GM23338 (cell line): ENCODE measurements at places on chromosomes 6 and 20. TPM values are rescaled to one million over a fixed set of nuclear protein-coding genes. Genes with fewer than 3 reads are reported as not detected.

DNA sequence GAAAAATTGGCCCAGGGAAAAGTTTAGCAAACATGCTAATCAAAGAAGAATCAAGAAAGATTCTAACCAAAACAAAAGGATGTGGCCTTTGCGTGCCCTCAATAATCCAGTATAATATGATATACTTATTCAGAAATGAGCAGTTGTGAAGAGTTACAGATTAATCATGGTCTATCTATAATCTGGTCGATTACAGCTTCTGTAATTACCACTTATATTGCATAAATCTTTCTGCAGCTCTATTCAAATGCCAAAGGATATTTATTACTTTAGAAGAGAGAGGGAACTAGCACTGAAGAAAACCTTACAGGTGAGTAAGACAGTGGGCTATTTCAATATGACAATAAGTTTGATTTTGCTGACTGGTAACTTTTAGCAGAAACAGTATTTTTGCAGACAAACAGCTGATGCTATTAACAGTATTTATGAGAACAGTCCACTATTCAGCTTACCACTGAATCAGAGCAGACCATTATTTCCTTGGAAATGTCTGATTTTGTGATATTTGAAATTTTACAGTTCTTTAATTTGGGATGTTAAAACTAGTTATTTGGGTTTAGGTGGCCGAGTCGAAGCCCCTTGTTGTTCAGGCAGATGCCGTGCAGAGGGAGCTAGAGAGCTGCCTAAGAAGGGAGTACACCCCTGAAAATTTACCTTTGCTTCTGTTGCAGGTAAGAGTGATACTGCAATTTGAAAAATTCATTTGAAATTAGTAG is 92.2 kb downstream of the CEP57L1 start:
- no peak overlapping the region for H3K27ac ChIP-seq
- H3K4me3 ChIP-seq = no peak overlapping the region
- no peaks in the 10 kb centered on the region for H3K4me1 ChIP-seq
- H3K36me3 ChIP-seq = 0 out of 2 replicates have a peak, but pooled peaks cover 3% of the 10 kb centered on the region

GRCh38 chr6:8027965-8028651 is 36.1 kb downstream of the BLOC1S5 start:
- no peaks in the 10 kb centered on the region for H3K27me3 ChIP-seq
- no peak for DNase-seq
- no peaks in the 10 kb centered on the region for H3K36me3 ChIP-seq
- H3K4me1 ChIP-seq = no peaks in the 10 kb centered on the region; the same call in 1 of the 2 replicates
- no peak overlapping the region for H3K4me3 ChIP-seq
- no peak overlapping the region for H3K27ac ChIP-seq

GRCh38 chr6:158040804-158041347 is 59.2 kb downstream of the SYNJ2 start:
- H3K27ac ChIP-seq = no peak overlapping the region
- no peaks in the 10 kb centered on the region for H3K36me3 ChIP-seq
- no peaks in the 10 kb centered on the region for H3K4me1 ChIP-seq
- no peak overlapping the region for H3K4me3 ChIP-seq
- H3K27me3 ChIP-seq = no peaks in the 10 kb centered on the region

DNA sequence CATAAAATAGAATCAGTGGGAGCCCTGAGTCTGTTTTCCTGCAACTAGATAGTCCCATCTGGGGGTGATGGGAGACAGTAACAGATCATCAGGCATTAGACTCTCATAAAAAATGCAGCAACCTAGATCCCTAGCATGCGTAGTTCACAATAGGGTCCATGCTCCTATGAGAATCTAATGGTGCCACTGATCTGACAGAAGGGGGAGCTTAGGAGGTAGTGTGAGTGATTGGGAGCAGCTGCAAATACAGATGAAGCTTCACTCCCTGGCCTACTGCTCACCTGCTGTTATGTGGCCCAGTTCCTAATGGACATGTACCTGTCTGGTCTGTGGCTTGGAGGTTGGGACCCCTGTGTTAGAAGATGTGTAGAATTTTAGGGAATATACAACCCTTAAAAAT is 904.5 kb upstream of the EPHA7 start:
- no peaks in the 10 kb centered on the region for H3K27me3 ChIP-seq

DNA sequence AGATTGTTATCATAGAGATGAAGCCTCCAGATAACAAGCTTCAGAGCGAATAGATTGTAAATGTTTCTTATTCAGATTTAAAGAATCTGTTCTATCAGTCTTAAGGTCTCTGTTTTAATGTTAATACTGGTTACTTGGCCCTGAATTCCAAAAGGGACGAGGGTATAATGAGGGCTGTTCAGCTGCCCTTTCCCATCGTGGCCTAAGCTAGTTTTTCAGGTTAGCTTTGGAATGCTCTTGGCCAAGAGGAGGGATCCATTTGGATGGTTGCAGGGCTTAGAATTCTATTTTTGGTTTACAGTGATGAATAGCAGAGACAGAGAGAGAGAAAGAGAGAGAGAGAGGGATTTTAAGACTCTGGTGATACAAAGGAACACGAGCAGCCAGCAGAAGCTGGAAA is 62.8 kb upstream of the UFL1 start:
- H3K36me3 ChIP-seq = no peaks in the 10 kb centered on the region
- H3K4me3 ChIP-seq = no peak overlapping the region
- H3K27ac ChIP-seq = no peak overlapping the region
- H3K27me3 ChIP-seq = no peaks in the 10 kb centered on the region
- DNase-seq = no peak

GRCh38 chr6:112288475-112288874 is 34.1 kb upstream of the LAMA4 start:
- no peak overlapping the region for H3K4me3 ChIP-seq
- no peaks in the 10 kb centered on the region for H3K36me3 ChIP-seq
- no peaks in the 10 kb centered on the region for H3K27me3 ChIP-seq
- H3K4me1 ChIP-seq = peaks cover 9% of the 10 kb centered on the region; the same call in 1 of the 2 replicates
- no peak for DNase-seq

- peaks cover 32% of the 10 kb centered on the region for H3K4me1 ChIP-seq
- H3K4me3 ChIP-seq = peak overlapping the region; percentile 81
- no peak overlapping the region for H3K27ac ChIP-seq
- no peak for DNase-seq
Measured at GRCh38 chr6:144065213-144065660, 30.1 kb downstream of the SF3B5 start.

GRCh38 chr6:21200134-21200870 is 393.2 kb upstream of the SOX4 start:
- H3K27me3 ChIP-seq = no peaks in the 10 kb centered on the region
- DNase-seq = no peak
- peaks cover 30% of the 10 kb centered on the region for H3K4me1 ChIP-seq
- no peaks in the 10 kb centered on the region for H3K36me3 ChIP-seq
- no peak overlapping the region for H3K4me3 ChIP-seq

- H3K4me1 ChIP-seq = peaks cover 3% of the 10 kb centered on the region; the same call in 1 of the 2 replicates
- no peak overlapping the region for H3K27ac ChIP-seq
- H3K4me3 ChIP-seq = no peak overlapping the region
- H3K27me3 ChIP-seq = no peaks in the 10 kb centered on the region
- no peak for DNase-seq
- no peaks in the 10 kb centered on the region for H3K36me3 ChIP-seq
Measured at GRCh38 chr6:57215260-57215659, 6.8 kb downstream of the RAB23 start.

DNA sequence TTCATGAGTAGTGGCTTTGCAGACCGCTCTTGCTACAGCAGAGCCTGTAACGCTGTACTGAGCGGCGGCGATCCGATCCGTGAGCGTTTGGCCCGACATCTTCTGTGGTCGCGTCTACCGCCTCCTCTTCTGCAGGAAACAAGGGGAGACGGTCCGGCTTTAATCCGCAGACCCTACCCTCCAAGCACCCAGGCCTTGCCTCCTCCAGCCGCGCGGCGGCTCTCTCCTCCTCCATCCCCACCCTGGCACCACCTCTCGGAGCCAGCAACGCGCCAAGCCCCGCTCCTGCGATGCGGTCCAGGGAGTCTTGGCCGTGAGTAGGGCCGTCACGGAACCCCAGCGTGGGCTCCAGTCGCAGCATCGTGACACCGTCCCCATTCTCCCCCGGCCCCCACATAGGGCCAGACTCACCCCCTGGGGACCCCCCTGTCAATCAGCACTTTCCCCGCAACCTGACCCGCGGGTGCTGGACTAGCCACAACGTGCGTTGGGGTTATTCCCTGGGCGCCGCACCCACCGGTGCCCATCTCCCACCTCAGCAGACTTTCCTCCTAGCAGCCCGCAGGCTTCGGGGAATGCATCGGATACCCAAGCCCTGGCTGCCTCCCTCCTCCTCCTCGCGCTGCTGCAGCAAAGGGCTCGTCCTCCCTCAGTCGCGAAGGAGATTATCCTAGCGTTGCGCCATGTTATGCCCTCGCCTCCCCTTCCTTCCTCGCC is 914 bp downstream of the SNAP91 start:
- no peaks in the 10 kb centered on the region for H3K36me3 ChIP-seq
- H3K4me1 ChIP-seq = no peaks in the 10 kb centered on the region; the same call in 1 of the 2 replicates
- H3K27ac ChIP-seq = no peak overlapping the region
- DNase-seq = peak; percentile 65

GRCh38 chr6:18042536-18043145 is 55.2 kb upstream of the KIF13A start:
- peaks cover 9% of the 10 kb centered on the region for H3K4me1 ChIP-seq
- no peaks in the 10 kb centered on the region for H3K36me3 ChIP-seq
- no peak overlapping the region for H3K27ac ChIP-seq
- H3K4me3 ChIP-seq = no peak overlapping the region
- no peaks in the 10 kb centered on the region for H3K27me3 ChIP-seq

DNA sequence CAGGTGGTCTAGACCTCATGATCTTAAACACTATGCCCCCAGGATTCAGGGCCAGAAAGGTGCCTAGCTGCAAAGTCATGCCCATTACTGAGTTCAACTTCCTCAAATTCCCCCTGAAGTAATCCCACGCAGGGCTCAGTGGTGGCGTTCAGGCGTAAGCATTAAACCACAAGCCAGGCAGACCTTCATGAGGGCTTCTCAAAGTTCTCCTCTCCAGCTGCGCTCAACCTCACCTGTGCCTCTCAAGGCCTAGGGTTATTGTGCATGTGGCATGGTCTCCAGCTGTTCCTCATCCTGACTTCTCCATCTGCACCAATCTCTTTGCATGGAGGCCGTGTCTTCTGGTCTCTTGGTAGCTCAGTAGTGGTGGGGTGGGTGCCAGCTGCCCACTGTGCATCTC is 113.6 kb downstream of the TSHZ2 start:
- 0 out of 2 replicates have a peak, but pooled peaks cover 5% of the 10 kb centered on the region for H3K4me1 ChIP-seq
- H3K4me3 ChIP-seq = no peak overlapping the region
- no peak for DNase-seq
- H3K36me3 ChIP-seq = no peaks in the 10 kb centered on the region
- H3K27me3 ChIP-seq = no peaks in the 10 kb centered on the region

DNA sequence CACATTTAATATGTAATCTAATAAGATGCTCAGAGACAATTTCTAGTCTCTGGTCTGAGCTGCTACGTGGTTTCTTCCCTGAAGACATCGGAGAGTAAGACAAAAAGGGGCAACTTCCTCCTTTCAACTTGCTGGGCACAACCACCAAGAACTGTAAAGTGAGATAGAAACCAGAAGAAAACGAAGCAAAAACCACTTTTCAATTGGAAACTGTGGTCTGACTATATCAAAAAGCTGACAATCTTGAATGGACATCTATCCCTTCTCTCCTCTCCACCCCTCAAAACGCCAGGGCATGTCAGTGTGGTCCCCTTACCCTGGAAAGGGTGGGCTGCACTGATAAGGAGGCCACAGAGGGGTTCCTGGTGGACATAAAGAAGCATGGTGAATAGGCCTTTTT is 269.1 kb downstream of the CD83 start:
- no peak for DNase-seq
- peaks cover 37% of the 10 kb centered on the region for H3K4me1 ChIP-seq
- H3K27ac ChIP-seq = no peak overlapping the region
- no peak overlapping the region for H3K4me3 ChIP-seq
- H3K36me3 ChIP-seq = 0 out of 2 replicates have a peak, but pooled peaks cover 3% of the 10 kb centered on the region
- no peaks in the 10 kb centered on the region for H3K27me3 ChIP-seq

GRCh38 chr20:63698739-63699465 is 2.5 kb downstream of the TNFRSF6B start:
- H3K4me1 ChIP-seq = no peaks in the 10 kb centered on the region
- H3K27me3 ChIP-seq = no peaks in the 10 kb centered on the region
- no peak overlapping the region for H3K27ac ChIP-seq
- no peak for DNase-seq

DNA sequence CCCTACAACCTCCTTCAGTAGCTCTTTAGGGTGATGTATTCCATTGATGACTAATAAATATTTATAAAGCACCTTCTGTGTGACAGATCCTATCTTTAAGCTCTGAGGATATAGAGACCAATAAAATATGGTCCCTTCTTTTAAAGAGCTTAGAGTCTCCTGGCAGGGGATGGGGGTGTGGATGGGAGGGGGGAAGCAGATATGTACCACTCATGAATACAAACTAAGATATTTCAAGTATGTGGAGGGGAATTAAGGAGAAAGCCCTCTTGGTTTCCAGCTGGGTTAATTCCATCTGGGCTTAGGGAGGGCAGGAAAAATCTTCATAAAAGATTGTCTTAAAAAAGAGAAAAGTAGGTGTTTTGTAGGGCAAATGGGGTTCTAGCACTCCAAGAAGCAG is 21.6 kb upstream of the FBXO9 start:
- H3K27ac ChIP-seq = peak overlapping the region; percentile 35; the same call in 1 of the 2 replicates
- DNase-seq = peak; percentile 26
- no peaks in the 10 kb centered on the region for H3K36me3 ChIP-seq
- no peak overlapping the region for H3K4me3 ChIP-seq

- H3K4me1 ChIP-seq = no peaks in the 10 kb centered on the region
- peak; percentile 59 for DNase-seq
- H3K27ac ChIP-seq = no peak overlapping the region
- no peaks in the 10 kb centered on the region for H3K36me3 ChIP-seq
- no peak overlapping the region for H3K4me3 ChIP-seq
Measured at GRCh38 chr6:70310063-70310694, 7.3 kb upstream of the COL9A1 start.

GRCh38 chr6:45009576-45009975 is 318.6 kb upstream of the RUNX2 start:
- DNase-seq = no peak
- H3K27me3 ChIP-seq = no peaks in the 10 kb centered on the region

GRCh38 chr6:165889636-165890403 is 226.8 kb upstream of the PDE10A start:
- H3K4me1 ChIP-seq = no peaks in the 10 kb centered on the region
- H3K27ac ChIP-seq = no peak overlapping the region
- H3K36me3 ChIP-seq = no peaks in the 10 kb centered on the region
- H3K27me3 ChIP-seq = no peaks in the 10 kb centered on the region
- no peak overlapping the region for H3K4me3 ChIP-seq
- DNase-seq = peak; percentile 76

The RSPH4A gene
- 0.08 and 0.52 TPM in 2 replicates for total RNA-seq

The LPIN3 gene
- total RNA-seq = 8.4 and 9.7 TPM in 2 replicates

The TFAP2D gene
- not detected in 2 replicates for total RNA-seq

The ANGPT4 gene
- total RNA-seq = 0.17 and 1.0 TPM in 2 replicates

The CRISP3 gene
- total RNA-seq = not detected in 2 replicates

The SPATS1 gene
- not detected in 2 replicates for total RNA-seq

The C6orf58 gene
- not detected in 2 replicates for total RNA-seq

The SLC32A1 gene
- 0.08 and 0.87 TPM in 2 replicates for total RNA-seq

The SH3BGRL2 gene
- total RNA-seq = 23.8 and 24.5 TPM in 2 replicates

The TXLNB gene
- 0.23 and 0.28 TPM in 2 replicates for total RNA-seq

The DACT2 gene
- total RNA-seq = 7.3 and 10.6 TPM in 2 replicates
